ENCODE measurements at places on chromosomes 16 and 17. TPM values are rescaled to one million over a fixed set of nuclear protein-coding genes. Genes with fewer than 3 reads are reported as not detected.

GRCh38 chr17:76479515-76480060, 12.2 kb downstream of the AANAT start:
- H3K27ac ChIP-seq: no peak overlapping the region
- H3K36me3 ChIP-seq: no peaks in the 10 kb centered on the region
- no peaks in the 10 kb centered on the region for H3K4me1 ChIP-seq
- H3K4me3 ChIP-seq: no peak overlapping the region
- no peaks in the 10 kb centered on the region for H3K27me3 ChIP-seq
- DNase-seq: no peak

GRCh38 chr16:60414613-60415012, 1621.6 kb downstream of the CDH8 start:
- H3K4me1 ChIP-seq: no peaks in the 10 kb centered on the region
- no peaks in the 10 kb centered on the region for H3K36me3 ChIP-seq
- no peak for DNase-seq
- no peaks in the 10 kb centered on the region for H3K27me3 ChIP-seq

DNA sequence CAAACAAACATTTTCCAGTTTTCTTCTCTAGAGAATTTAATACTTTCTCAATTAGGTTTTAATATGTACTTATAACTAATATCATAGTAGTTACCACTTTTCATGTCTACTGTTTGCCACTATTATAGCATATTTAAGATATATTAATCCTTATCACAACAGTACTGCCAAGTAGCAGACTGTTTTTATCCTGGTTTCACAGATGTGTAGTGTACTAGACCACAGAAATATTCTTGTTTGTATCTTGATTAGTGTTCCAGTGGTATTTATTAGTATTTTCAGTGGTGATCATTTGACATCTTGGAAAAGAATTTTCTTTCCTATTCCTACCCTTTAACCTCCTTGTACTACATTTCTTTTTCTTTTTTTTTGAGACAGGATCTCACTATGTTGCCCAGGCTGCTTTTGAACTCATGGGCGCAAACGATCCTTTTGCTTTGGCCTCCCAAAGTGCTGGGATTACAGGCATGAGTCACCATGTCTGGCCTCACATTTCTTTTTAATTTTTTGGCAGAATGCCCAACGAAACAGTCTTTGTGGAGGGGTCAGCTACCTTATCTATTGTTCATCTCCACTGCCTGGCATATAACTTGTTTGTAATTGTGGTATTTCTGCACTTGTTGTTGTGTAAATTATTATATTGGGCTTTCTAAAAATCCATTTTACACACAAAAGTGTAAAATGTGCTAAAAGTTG, 27.2 kb downstream of the MAP2K4 start:
- H3K27me3 ChIP-seq: no peaks in the 10 kb centered on the region
- H3K36me3 ChIP-seq: no peaks in the 10 kb centered on the region
- peak; percentile 18 for DNase-seq
- H3K4me1 ChIP-seq: peaks cover 3% of the 10 kb centered on the region
- no peak overlapping the region for H3K27ac ChIP-seq
- H3K4me3 ChIP-seq: no peak overlapping the region

GRCh38 chr17:28910534-28910933, 7.7 kb upstream of the DHRS13 start:
- no peaks in the 10 kb centered on the region for H3K27me3 ChIP-seq
- peaks cover 42% of the 10 kb centered on the region for H3K36me3 ChIP-seq
- no peak overlapping the region for H3K4me3 ChIP-seq
- no peak overlapping the region for H3K27ac ChIP-seq
- no peak for DNase-seq
- H3K4me1 ChIP-seq: peaks cover 16% of the 10 kb centered on the region

GRCh38 chr16:57809276-57810196, 7.2 kb upstream of the KIFC3 start:
- H3K4me3 ChIP-seq: no peak overlapping the region
- H3K27ac ChIP-seq: no peak overlapping the region
- DNase-seq: no peak

- no peak overlapping the region for H3K4me3 ChIP-seq
- H3K27me3 ChIP-seq: no peaks in the 10 kb centered on the region
- DNase-seq: peak; percentile 53
- no peaks in the 10 kb centered on the region for H3K36me3 ChIP-seq
- H3K4me1 ChIP-seq: no peaks in the 10 kb centered on the region
- no peak overlapping the region for H3K27ac ChIP-seq
Observed at GRCh38 chr16:70588565-70588964, 57.8 kb upstream of the IL34 start.

DNA sequence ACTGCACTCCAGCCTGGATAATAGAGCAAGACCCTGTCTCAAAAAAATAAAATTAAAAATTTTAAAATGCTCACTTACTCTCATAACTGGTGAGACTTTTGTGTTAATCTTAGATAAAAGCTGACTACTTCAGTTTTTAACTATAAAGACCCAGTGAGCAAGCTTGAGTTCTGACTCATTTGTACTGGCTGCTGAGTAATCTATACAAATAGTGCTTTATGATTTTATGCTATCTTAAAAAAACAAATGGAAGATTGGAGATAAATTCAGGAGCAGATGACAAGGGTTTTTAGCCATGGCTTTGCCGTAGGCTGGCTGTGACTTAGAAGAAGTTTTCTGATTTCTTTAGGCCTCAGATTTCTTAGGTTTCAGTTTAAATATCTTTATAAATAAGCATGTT, 30.5 kb downstream of the SNTB2 start:
- H3K4me1 ChIP-seq: peaks cover 19% of the 10 kb centered on the region
- no peaks in the 10 kb centered on the region for H3K27me3 ChIP-seq
- H3K36me3 ChIP-seq: no peaks in the 10 kb centered on the region
- peak; percentile 80 for DNase-seq
- no peak overlapping the region for H3K4me3 ChIP-seq
- no peak overlapping the region for H3K27ac ChIP-seq

- no peaks in the 10 kb centered on the region for H3K4me1 ChIP-seq
- no peak overlapping the region for H3K27ac ChIP-seq
- peaks cover 19% of the 10 kb centered on the region for H3K27me3 ChIP-seq
- H3K4me3 ChIP-seq: no peak overlapping the region
- DNase-seq: no peak
Observed at GRCh38 chr17:45001310-45001709, 33.2 kb upstream of the C1QL1 start.

- no peak for DNase-seq
- H3K4me3 ChIP-seq: no peak overlapping the region
- no peak overlapping the region for H3K27ac ChIP-seq
- H3K36me3 ChIP-seq: no peaks in the 10 kb centered on the region
Observed at GRCh38 chr16:10162981-10163380, 19.2 kb downstream of the GRIN2A start.

- DNase-seq: peak; percentile 32
- peaks cover 2% of the 10 kb centered on the region for H3K36me3 ChIP-seq
- peaks cover 19% of the 10 kb centered on the region for H3K4me1 ChIP-seq
- peak overlapping the region; percentile 58 for H3K27ac ChIP-seq
- peak overlapping the region; percentile 49 for H3K4me3 ChIP-seq
- no peaks in the 10 kb centered on the region for H3K27me3 ChIP-seq
Observed at GRCh38 chr17:18224387-18225120, 881 bp upstream of the LLGL1 start.

The PDILT gene
- polyA plus RNA-seq: not detected

The COX4I1 gene
- polyA plus RNA-seq: 597 TPM

GRCh38 chr16:53131363-53132071, 76.7 kb downstream of the CHD9 start:
- peaks cover 8% of the 10 kb centered on the region for H3K4me1 ChIP-seq
- H3K27me3 ChIP-seq: no peaks in the 10 kb centered on the region

The CHD9NB gene
- polyA plus RNA-seq: 0.34 TPM

DNA sequence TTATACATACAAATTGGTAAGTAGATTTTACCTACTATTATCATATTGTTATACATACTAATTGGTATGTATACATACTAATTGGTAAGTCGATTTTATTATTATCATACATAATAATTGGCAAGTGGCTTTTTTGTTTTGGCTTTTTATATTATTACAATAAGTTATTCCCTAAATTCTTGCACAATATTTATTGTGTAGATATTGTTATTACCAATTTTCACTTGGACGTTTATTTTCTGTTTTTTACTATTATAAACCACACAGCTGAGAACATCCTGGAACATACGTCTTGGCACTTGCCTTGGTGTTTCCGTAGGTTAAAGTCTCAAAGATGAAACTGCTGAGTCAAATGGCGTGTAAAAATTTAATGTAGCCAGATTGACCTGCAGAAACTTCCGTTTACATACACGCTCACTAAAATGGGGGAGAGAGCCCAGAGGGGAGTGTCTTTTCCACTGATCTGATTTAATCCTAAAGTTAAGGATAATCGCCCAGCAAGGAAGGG, 18.9 kb downstream of the GNGT2 start:
- DNase-seq: no peak
- no peaks in the 10 kb centered on the region for H3K36me3 ChIP-seq
- H3K4me1 ChIP-seq: peaks cover 3% of the 10 kb centered on the region
- no peaks in the 10 kb centered on the region for H3K27me3 ChIP-seq

The POLG2 gene
- 5.3 TPM for polyA plus RNA-seq

DNA sequence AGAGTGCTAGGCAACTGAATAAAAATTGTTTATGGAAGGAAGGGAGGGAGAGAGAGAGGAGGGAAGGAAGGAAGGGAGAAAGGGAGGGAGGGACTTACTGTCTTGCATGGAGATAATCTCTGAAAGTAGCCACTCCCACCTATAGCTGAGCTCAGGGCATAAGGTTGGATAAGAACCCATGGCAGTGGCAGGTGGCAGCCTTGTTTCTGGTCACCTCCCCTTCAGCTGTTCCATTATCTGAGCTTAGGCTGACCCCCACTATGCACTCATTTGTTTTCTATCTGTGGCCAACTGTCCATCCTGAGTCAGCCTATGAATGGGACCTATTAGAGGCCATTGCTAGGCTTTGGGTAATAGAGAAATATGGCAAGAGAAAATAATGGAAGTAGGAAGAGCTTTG, 25.3 kb upstream of the MTMR4 start:
- no peak overlapping the region for H3K4me3 ChIP-seq
- peaks cover 8% of the 10 kb centered on the region for H3K4me1 ChIP-seq
- DNase-seq: no peak
- peaks cover 13% of the 10 kb centered on the region for H3K27me3 ChIP-seq

DNA sequence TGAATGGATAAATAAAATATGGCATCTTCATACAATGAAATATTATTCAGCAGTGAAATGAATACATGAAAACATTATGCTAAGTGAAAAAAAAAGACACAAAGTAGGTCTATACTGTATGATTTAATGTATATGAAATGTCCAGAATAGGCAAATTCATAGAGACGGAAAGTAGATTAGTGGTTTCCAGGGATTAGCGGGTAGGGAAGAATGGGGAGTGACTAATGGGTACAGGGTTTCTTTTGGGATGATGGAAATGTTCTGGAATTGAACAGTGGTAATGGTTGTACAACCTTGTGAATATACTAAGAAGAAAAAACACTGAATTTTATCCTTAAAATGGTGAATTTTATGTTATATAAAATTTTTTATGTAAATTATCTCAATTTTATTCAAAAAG, 8.5 kb upstream of the MYCBPAP start:
- H3K4me1 ChIP-seq: no peaks in the 10 kb centered on the region
- no peak overlapping the region for H3K27ac ChIP-seq
- DNase-seq: no peak

DNA sequence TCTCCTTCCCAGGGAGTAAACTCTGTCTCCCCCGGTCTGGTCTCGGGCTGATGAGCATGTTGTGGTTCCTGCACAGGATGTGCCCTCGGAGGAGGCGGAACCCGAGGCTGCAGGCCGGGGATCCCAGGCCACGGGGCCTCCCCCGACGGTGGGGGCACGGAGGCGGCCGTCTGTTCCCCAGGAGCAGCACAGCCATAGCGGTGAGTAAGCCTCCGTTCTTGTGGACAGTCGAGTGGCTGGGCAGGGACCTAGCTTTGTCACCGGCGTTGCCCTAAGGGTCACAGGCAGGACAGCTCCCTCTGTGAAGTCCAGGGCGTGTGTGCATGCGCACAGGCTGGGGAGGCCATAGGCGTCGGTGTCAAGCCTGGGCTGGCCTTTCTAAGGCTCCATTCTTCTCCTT, 3.5 kb downstream of the ZNF213 start:
- DNase-seq: no peak
- no peaks in the 10 kb centered on the region for H3K4me1 ChIP-seq
- H3K4me3 ChIP-seq: no peak overlapping the region
- no peaks in the 10 kb centered on the region for H3K27me3 ChIP-seq

- no peaks in the 10 kb centered on the region for H3K4me1 ChIP-seq
- peaks cover 46% of the 10 kb centered on the region for H3K27me3 ChIP-seq
Observed at GRCh38 chr16:3038256-3038655, 1.5 kb upstream of the BICDL2 start.

- H3K4me3 ChIP-seq: no peak overlapping the region
- no peaks in the 10 kb centered on the region for H3K4me1 ChIP-seq
- DNase-seq: no peak
- H3K27me3 ChIP-seq: no peaks in the 10 kb centered on the region
- H3K27ac ChIP-seq: no peak overlapping the region
Observed at GRCh38 chr17:72771734-72772133, 320.8 kb downstream of the SLC39A11 start.

The ABCA9 gene
- 1.6 TPM for polyA plus RNA-seq

- no peak overlapping the region for H3K27ac ChIP-seq
- DNase-seq: no peak
- no peaks in the 10 kb centered on the region for H3K4me1 ChIP-seq
- no peak overlapping the region for H3K4me3 ChIP-seq
- no peaks in the 10 kb centered on the region for H3K27me3 ChIP-seq
Observed at GRCh38 chr16:3576211-3576610, 992 bp downstream of the NLRC3 start.

The PTX4 gene
- 0.05 TPM for polyA plus RNA-seq

The AARS1 gene
- 134 TPM for polyA plus RNA-seq

The HSD11B2 gene
- 0.15 TPM for polyA plus RNA-seq

The OR3A3 gene
- polyA plus RNA-seq: not detected

The KRT15 gene
- 0.47 TPM for polyA plus RNA-seq

DNA sequence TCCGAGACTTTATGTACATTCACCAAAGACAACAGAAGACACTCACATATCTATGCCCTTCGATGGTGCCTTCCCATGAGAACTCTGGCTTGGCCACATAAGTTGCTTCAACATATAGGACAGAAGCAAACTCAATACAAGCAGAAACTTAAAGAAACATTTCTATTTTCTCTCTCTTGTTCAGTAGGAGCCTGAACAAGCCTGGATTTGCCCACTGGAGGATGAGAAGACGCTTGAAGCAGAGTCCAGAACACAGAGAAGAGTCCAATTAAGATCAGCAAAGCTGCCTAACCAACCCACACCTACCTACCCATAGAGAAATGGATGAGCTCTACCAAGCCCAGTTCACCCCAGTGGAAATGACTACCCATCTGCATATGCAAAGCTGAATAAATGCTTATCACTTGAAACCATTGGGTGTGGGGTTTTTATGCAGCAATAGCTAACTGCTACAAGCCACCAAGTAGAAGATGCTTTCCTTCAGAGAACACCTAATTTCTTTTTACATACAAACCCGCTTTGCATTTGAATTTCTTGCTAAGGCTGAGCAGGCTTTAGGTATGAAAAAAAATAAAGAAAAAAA, 337.9 kb upstream of the DYNLRB2 start:
- no peaks in the 10 kb centered on the region for H3K27me3 ChIP-seq
- H3K27ac ChIP-seq: no peak overlapping the region
- no peak for DNase-seq
- no peak overlapping the region for H3K4me3 ChIP-seq

Data from fibroblast of lung (primary cell).